ENCODE measurements at places on chromosomes 13 and 19. TPM values are rescaled to one million over a fixed set of nuclear protein-coding genes. Genes with fewer than 3 reads are reported as not detected.

DNA sequence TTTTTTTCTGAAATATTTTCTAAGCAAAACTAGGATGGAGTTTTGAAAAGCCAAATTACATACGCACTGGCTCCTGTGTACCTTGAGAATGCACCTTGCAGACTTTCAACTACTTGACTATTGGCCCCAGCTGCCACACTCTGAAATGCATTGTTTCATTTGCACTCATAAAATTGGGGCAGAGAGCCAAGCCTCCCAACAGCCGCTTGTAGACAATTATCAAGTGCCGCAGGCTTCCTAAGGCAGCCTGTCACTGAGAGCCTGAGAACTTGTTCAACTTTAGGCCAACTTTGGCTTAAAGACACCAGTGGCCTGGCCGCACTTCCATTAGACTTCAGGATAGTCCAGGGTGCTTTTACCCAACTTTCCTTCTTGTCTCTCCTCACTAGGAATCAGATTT lies 115.7 kb upstream of the STARD13 start:
- DNase-seq = no peak

Gene NLRP7
- not detected for total RNA-seq

- no peak for DNase-seq
Observed at GRCh38 chr13:46659413-46660065, 106.6 kb downstream of the LRCH1 start.

Gene KIR3DL2
- total RNA-seq = not detected

Gene CEACAM1
- total RNA-seq = 4.3 TPM

DNA sequence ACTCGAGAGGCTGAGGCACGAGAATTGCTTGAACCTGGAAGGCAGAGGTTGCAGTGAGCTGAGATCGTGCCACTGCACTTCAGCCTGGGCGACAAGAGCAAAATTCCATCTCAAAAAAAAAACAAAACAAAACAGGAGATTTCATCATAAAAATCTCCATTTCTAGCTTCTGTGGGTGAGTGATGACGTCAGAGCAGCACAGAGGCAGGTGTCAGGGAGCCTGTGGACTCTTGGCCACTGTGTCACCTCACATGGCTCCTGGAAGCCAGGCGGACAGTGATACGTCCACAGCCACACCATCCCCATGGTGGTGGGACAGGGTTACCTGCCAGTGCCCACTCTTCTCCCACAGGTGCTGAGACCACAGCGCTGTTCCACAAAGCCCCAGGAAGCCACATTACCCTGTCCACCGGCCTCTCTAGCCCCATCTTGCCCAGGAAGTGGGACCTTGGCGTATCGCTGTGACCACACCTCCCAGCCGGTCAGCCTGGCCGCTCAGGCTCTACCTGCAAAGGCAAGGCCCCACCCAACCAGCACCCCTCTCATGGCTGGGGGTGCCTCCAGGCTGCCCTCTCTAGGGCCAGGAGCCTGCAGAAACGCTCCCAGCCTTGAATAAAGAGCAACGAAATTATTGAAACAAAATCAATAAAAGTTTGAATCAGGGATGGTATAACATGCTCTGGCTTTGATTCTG lies 2.5 kb upstream of the FXYD3 start:
- DNase-seq = peak; percentile 30
